ENCODE measurements at places on chromosomes 11 and 22.
A peak's percentile ranks its signal among the peaks of the same experiment; 100 is the strongest.

DNA sequence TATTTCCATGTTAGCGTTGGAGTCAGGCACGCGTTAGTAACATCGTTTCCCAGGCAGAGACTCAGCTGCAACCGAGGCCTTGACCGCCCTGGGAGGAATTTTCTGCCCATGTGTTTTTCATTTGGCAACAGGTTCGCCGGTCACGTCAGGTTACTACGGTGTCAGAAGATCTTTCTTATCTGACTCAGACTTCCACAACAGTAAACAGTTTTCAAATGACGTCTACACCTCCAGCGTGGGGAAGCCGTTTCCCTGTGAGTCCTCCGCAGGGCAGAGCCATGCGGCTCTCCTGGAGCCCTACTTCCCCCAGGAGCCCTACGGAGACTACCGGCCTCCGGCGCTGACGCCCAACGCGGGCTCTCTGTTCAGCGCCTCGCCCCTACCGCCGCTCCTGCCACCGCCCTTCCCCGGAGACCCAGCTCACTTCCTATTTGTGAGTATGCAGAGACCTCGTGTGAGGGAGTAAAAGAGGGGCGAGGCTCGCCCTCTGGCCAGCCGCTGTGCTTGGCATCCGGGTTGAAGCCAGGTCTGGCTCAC lies 14.3 kb upstream of the POU2AF3 start:
- no peak overlapping the region for H3K27ac ChIP-seq
- H3K4me1 ChIP-seq: peaks cover 7% of the 10 kb centered on the region
- no peaks in the 10 kb centered on the region for H3K27me3 ChIP-seq
- no peak for DNase-seq

GRCh38 chr11:67314218-67314617 lies 10.9 kb downstream of the SSH3 start:
- no peaks in the 10 kb centered on the region for H3K36me3 ChIP-seq
- H3K4me3 ChIP-seq: no peak overlapping the region
- H3K4me1 ChIP-seq: peaks cover 46% of the 10 kb centered on the region
- DNase-seq: no peak
- peak overlapping the region; percentile 81 for H3K27ac ChIP-seq

DNA sequence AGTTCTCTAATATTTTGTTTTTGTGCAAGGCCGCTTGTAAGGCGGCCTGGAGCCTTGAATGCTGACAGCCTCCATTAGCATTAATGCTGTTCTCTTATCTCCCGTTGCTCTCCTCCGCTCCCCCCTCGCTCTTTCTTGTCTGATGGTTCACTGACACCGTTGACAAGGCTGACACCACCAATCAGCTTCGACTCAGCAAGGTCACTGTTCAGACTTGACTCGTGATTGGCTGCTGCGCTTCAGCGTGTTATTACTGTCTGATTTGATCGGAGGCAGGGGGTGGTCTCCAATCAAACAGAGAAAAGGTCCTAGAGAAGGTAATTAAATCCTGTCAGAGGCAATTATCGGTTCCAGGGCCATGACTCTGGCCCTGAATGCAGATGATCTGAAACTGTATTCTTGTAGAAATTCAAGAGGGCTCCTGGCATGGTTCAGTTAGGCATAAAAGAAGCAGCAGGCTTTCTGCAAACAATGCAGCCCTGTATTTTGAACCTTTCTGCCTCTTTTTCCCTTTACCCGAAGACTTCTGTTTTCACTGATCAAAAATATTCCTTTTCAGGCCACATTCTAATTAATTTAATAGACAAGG lies 49.3 kb upstream of the MPPED2 start:
- H3K27me3 ChIP-seq: no peaks in the 10 kb centered on the region
- no peaks in the 10 kb centered on the region for H3K4me1 ChIP-seq
- no peak for DNase-seq
- no peak overlapping the region for H3K4me3 ChIP-seq
- H3K36me3 ChIP-seq: no peaks in the 10 kb centered on the region

DNA sequence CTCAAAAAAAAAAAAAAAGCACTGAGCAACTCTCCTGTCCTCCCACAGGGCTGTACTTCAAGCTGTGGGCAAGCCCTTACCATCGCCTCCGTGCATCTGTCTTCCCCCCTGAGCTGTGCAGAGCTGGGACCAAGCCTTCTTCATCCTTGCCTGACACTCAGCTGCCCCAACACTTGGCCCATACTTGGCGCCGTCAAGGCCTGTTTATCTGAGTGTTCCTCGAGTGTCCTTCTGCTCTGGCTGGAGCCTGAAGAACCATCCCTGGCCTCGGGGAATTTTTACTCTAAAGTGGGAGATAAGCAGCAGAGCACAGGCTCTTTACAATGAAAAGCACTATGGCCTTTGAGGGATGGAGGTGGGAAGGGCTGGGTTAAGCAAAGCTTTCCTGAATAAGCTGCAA lies 1.6 kb upstream of the TIRAP start:
- no peaks in the 10 kb centered on the region for H3K36me3 ChIP-seq
- H3K4me3 ChIP-seq: no peak overlapping the region
- H3K27ac ChIP-seq: no peak overlapping the region
- peaks cover 25% of the 10 kb centered on the region for H3K4me1 ChIP-seq
- H3K27me3 ChIP-seq: no peaks in the 10 kb centered on the region
- no peak for DNase-seq

DNA sequence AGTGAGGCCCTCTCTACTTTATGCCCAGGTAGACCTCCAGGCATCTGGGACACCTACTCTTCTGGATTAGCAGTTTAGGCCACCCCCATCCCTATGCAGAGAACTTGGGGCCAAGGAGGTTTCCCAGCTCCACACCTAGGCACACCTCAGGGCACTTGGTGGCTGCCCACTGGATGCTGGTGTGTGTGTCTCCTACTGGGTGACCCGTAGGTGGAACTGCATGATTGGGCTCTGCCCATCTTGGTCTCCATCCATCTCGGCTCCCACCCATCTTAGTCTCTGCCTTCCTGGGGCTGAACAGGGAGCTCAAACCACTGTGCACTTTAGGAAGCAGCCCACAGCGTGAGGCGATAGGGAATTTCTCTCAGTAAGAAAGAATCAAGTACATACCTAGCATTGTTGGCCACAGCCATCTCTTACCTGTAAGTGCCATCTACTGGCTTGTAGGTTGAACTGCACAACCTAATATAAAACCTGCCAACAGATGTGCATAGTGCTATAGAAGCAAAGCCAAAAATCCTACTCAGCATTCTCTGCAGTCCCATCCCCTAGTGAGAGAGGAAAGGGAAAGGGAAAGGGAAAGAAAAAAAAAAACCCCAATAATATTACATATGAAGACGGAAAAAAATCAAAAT lies 61.6 kb upstream of the PTPN5 start:
- no peaks in the 10 kb centered on the region for H3K4me1 ChIP-seq
- no peak overlapping the region for H3K4me3 ChIP-seq
- no peaks in the 10 kb centered on the region for H3K27me3 ChIP-seq
- DNase-seq: no peak

DNA sequence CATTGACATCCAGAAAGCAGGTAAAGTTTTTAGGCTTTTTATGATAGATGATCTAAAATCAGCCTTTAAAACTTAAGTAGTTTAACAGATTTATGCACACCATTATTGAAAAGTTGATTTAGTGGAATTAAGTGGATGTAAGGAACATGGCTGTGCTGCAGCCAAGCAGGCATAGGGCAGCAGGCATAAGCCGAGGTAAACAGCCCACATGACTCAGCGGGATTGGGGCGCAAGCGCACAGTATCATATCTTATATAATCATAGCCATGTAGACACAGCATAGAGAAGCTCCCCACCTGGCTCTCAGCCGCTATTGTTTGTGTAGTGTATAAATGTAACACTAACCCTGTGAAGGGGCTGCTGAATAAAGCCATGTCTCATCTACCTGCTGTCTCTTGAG lies 157.5 kb downstream of the WNT11 start:
- no peaks in the 10 kb centered on the region for H3K36me3 ChIP-seq
- H3K27ac ChIP-seq: no peak overlapping the region
- DNase-seq: no peak
- no peaks in the 10 kb centered on the region for H3K4me1 ChIP-seq
- H3K27me3 ChIP-seq: no peaks in the 10 kb centered on the region
- H3K4me3 ChIP-seq: no peak overlapping the region

GRCh38 chr11:69647761-69648497 lies 7.0 kb downstream of the CCND1 start:
- DNase-seq: no peak
- no peak overlapping the region for H3K4me3 ChIP-seq
- no peak overlapping the region for H3K27ac ChIP-seq
- H3K36me3 ChIP-seq: peaks cover 26% of the 10 kb centered on the region
